ENCODE measurements at places on chromosomes 5 and 9. TPM values are rescaled to one million over a fixed set of nuclear protein-coding genes. Genes with fewer than 3 reads are reported as not detected.

The AGPAT2 gene
- 47.8 TPM for total RNA-seq

The FCN1 gene
- total RNA-seq = not detected

GRCh38 chr5:127486471-127486870, 31.0 kb upstream of the PRRC1 start:
- no peak overlapping the region for H3K4me3 ChIP-seq
- peaks cover 2% of the 10 kb centered on the region for H3K27me3 ChIP-seq
- H3K4me1 ChIP-seq = peaks cover 6% of the 10 kb centered on the region
- H3K36me3 ChIP-seq = no peaks in the 10 kb centered on the region
- DNase-seq = no peak

DNA sequence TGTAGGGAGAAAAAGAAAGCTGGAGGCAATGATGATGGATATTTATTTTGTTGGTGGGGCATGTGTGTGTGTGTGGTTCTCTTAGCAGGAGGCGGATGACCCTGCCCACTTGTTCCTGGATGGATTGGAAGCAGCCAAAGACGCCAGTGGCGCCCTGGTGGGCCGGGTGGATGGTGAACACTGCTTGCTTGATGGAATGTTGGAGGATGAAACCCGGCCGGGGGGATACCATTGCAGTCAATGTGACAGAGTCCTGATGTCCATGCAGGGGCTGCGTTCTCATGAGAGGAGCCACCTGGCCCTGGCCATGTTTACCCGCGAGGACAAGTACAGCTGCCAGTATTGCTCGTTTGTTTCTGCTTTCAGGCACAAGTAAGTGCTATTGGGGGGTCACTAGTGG, 69.2 kb downstream of the ZNF462 start:
- H3K27me3 ChIP-seq = no peaks in the 10 kb centered on the region
- H3K4me3 ChIP-seq = no peak overlapping the region

DNA sequence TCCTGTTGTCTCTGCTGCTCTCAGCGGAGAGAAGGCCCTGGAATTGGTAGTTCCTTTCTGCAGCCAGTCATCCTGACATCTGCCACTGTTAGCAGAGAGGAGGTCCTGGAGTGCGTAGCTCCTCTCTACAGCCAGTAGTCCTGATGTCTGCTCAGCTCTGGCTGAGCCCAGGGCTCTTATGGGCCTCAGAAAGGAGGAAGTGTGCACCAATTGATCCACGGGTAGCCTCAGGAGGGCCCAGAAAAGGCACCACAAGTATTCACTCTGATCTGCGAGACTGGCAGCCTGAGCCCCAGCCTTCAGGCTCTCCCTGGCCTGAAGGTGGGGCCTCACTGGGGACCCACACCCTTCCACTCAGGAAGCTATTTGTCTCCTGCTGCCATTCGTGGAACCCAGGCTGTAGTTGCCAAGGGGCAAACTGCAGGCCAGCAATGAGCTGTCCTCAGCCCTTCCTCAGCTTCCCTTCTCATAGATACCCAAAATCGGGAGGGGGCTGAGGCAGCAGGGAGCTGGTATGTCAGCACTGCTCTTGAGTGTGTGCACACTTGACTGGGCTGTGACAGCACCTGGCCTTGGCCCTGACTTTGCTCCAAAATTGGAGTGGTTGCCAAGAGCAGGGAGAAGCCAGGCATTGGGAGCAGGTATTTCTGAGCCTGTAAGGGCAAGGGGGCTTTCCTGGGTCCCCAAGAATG, 1049.5 kb upstream of the ACO1 start:
- H3K27ac ChIP-seq = no peak overlapping the region
- H3K4me3 ChIP-seq = no peak overlapping the region
- no peaks in the 10 kb centered on the region for H3K27me3 ChIP-seq
- H3K36me3 ChIP-seq = no peaks in the 10 kb centered on the region
- no peak for DNase-seq

DNA sequence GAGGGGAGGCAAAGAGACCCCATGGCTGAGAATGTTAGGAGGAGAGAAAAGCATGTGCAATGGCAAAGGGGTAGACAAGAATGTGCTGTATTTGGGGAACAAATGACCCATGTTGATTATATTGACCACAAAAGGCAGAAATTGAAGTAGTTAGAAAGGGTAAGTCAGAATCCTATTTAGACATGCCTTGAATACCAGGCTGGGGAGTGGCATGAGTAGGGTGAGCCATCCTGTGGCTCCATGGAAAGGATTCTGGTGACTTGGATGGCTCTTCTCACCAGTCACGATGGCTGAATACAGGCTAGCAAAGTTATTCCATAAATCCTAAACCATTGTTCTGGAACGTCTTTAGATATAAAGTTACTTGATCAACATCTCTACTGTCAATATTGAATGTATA, 73.4 kb upstream of the MEF2C start:
- no peaks in the 10 kb centered on the region for H3K36me3 ChIP-seq
- DNase-seq = no peak
- peaks cover 31% of the 10 kb centered on the region for H3K27me3 ChIP-seq
- peaks cover 6% of the 10 kb centered on the region for H3K4me1 ChIP-seq
- H3K4me3 ChIP-seq = no peak overlapping the region

- no peak for DNase-seq
- H3K4me3 ChIP-seq = no peak overlapping the region
- peak overlapping the region; percentile 18 for H3K27ac ChIP-seq
- H3K36me3 ChIP-seq = no peaks in the 10 kb centered on the region
- H3K27me3 ChIP-seq = no peaks in the 10 kb centered on the region
- peaks cover 25% of the 10 kb centered on the region for H3K4me1 ChIP-seq
Observed at GRCh38 chr5:139210585-139210984, 12.4 kb upstream of the SIL1 start.

DNA sequence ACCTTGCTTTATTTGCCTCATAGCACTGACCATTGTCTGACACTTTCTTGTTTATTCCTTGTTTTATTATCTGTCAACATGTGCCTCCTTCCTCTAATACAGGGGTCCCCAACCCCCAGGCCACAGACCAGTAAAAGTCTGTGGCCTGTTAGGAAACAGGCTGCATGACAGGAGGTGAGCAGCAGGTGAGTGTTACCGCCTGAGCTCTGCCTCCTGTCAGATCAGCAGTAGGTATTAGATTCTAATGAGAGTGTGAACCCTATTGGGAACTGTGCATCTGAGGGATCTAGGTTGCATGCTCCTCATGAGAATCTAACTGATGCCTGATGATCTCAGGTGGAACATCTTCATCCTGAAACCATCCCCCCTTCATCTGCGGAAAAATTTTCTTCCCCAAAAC, 228.0 kb downstream of the HINT1 start:
- no peaks in the 10 kb centered on the region for H3K36me3 ChIP-seq
- no peaks in the 10 kb centered on the region for H3K4me1 ChIP-seq
- no peaks in the 10 kb centered on the region for H3K27me3 ChIP-seq
- no peak for DNase-seq
- no peak overlapping the region for H3K27ac ChIP-seq

DNA sequence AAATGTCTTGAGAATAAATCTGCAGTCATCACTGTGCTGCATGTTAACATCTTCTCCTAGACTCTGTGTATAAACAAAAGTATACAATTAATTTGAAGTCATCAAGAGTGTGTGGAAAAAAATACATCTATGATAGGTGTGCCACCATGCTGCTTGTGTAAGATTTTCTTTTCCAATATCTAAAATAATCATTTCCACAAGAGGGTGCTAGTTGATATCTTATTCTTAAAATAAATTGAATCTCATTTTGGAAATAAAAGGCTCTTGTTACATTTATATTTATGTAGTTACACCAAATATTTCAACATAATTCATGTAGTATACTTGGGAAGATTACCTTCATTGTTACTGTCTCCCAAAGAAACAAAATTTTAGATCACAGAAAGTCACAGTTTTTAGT, 14.1 kb upstream of the MOCS2 start:
- H3K27me3 ChIP-seq = no peaks in the 10 kb centered on the region
- no peaks in the 10 kb centered on the region for H3K36me3 ChIP-seq
- DNase-seq = no peak
- no peaks in the 10 kb centered on the region for H3K4me1 ChIP-seq
- H3K4me3 ChIP-seq = no peak overlapping the region
- H3K27ac ChIP-seq = no peak overlapping the region

GRCh38 chr5:11672385-11673085, 231.7 kb downstream of the CTNND2 start:
- no peaks in the 10 kb centered on the region for H3K27me3 ChIP-seq
- H3K4me3 ChIP-seq = no peak overlapping the region
- DNase-seq = no peak
- H3K36me3 ChIP-seq = no peaks in the 10 kb centered on the region
- no peaks in the 10 kb centered on the region for H3K4me1 ChIP-seq

The PRDM9 gene
- total RNA-seq = not detected

- H3K27me3 ChIP-seq = no peaks in the 10 kb centered on the region
- H3K27ac ChIP-seq = no peak overlapping the region
- no peak overlapping the region for H3K4me3 ChIP-seq
- H3K4me1 ChIP-seq = peaks cover 5% of the 10 kb centered on the region
Observed at GRCh38 chr5:1468247-1468612, 23.0 kb upstream of the SLC6A3 start.

The SV2C gene
- total RNA-seq = 6.9 TPM

The WNT8A gene
- total RNA-seq = not detected

GRCh38 chr9:134969156-134970045, 51.7 kb upstream of the FCN1 start:
- H3K27me3 ChIP-seq = peaks cover 48% of the 10 kb centered on the region
- no peaks in the 10 kb centered on the region for H3K36me3 ChIP-seq
- peak; percentile 59 for DNase-seq
- peaks cover 11% of the 10 kb centered on the region for H3K4me1 ChIP-seq

DNA sequence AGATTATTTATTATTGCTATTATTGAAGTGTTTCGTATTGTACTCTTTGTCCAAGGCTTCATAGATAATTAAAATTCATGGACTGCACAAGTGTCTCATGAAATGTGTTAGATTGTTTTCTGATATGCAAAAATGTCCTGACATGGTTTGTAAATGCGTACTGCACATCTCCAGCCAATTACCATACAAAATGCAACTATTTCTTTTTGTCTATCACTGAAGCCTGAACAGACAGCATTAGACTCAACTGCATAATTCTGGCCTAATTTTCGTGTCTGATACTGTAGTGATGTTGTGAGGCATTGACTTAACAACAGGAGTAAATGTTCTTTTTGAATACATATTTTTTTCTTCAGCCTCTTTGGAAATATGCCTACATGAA, 498.2 kb upstream of the CD180 start:
- H3K4me1 ChIP-seq = no peaks in the 10 kb centered on the region
- no peak for DNase-seq
- H3K27me3 ChIP-seq = peaks cover 3% of the 10 kb centered on the region
- H3K27ac ChIP-seq = no peak overlapping the region
- H3K4me3 ChIP-seq = no peak overlapping the region

The ZNF483 gene
- total RNA-seq = 11.7 TPM

The PCDHA9 gene
- 2.5 TPM for total RNA-seq

The PRKACG gene
- total RNA-seq = not detected

- H3K4me3 ChIP-seq = peak overlapping the region; percentile 24
- H3K36me3 ChIP-seq = no peaks in the 10 kb centered on the region
- H3K27ac ChIP-seq = peak overlapping the region; percentile 67
Observed at GRCh38 chr5:96066386-96066719, 104.7 kb upstream of the ELL2 start.

- no peak for DNase-seq
- H3K27me3 ChIP-seq = no peaks in the 10 kb centered on the region
- H3K4me3 ChIP-seq = no peak overlapping the region
- H3K36me3 ChIP-seq = no peaks in the 10 kb centered on the region
- H3K27ac ChIP-seq = no peak overlapping the region
- H3K4me1 ChIP-seq = no peaks in the 10 kb centered on the region
Observed at GRCh38 chr5:147901599-147902039, 4.7 kb downstream of the C5orf46 start.

DNA sequence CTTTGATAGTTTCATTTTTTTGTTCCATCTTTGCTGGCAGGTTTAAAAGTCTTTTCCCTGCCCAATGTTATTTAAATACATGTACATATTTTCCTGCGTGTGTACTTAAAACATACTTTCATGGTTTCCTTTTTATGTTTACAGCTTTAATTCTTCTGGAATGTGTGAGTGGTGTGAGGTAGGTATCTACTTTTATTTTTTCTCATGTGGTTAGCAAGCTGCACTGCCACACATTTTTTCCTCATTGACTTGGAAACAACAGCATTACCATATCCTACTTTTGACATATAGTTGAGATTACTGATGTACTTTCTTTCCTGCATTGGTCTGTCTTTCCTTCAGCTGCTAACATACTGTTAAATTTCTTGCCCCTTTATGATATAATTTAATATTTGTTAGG, 51.4 kb upstream of the COL15A1 start:
- no peak overlapping the region for H3K27ac ChIP-seq
- no peaks in the 10 kb centered on the region for H3K36me3 ChIP-seq
- DNase-seq = no peak

The KCNIP1 gene
- total RNA-seq = 5.3 TPM

GRCh38 chr5:51398875-51399642, 15.8 kb downstream of the ISL1 start:
- peaks cover 92% of the 10 kb centered on the region for H3K27me3 ChIP-seq
- H3K36me3 ChIP-seq = no peaks in the 10 kb centered on the region
- peak overlapping the region; percentile 26 for H3K27ac ChIP-seq
- H3K4me3 ChIP-seq = peak overlapping the region; percentile 85
- peaks cover 12% of the 10 kb centered on the region for H3K4me1 ChIP-seq

The IFNE gene
- total RNA-seq = 0.19 TPM

DNA sequence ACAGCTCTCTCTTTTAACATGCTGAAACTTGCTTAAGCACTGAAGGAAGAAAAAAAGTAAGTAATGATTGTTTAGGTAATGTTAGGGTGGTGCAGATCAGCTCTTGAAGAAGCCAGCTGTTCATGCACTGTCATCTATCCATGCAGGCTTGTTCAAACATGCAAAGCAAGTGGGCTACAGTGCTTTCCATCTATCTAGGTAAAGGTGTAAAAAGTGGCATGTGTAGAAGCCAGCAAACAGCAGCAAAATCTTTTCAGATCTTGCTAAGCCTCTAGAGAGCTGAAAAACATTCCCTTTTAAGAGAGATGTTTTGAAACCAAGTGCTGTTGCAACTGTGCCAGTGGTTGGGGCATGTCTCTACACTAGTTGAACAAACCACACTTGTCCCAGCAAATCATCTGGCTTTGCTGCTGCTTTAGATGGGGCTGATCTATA, 214.4 kb downstream of the EFNA5 start:
- H3K36me3 ChIP-seq = peaks cover 8% of the 10 kb centered on the region
- peaks cover 44% of the 10 kb centered on the region for H3K4me1 ChIP-seq
- peak overlapping the region; percentile 68 for H3K27ac ChIP-seq

DNA sequence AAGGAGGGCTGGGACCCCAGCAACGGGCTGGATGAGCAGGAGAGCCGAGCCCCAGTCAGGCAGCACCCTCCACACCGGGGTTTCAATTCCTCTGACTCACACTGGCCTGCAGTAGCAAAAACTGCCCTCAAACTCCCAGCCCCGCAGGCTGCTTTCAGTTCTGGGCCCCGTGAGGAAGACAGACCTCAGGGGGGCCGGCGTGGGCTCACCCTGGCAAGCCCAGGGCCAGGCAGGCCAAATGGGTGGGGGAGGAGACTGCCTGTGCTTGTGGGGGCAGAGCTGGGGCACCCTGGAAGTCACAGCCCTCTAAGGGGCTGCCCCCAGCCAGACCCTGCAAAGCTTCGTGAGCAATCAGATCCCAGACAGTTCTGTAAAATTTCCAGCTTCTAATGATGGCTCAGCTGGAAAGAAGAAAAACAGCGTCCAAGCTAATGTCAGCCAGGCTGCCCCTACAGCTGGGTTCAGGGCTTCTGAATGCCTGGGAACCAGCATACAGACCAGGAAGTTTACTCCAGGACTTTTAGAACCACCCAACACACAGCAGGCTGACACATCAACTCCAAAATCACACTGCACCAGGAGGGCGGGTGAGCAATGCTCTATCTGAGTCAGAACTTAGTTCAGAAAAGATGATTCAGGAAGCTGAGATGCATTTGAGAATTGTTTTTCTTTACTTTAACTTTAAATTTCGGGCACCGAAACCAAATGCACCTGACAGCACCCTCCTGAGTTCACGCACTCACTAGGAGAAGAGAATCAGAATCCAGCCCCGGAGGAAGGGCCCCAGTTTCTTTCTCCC, 34.7 kb downstream of the LPCAT1 start:
- no peak overlapping the region for H3K4me3 ChIP-seq
- H3K4me1 ChIP-seq = no peaks in the 10 kb centered on the region
- H3K36me3 ChIP-seq = peaks cover 4% of the 10 kb centered on the region
- H3K27me3 ChIP-seq = no peaks in the 10 kb centered on the region
- no peak overlapping the region for H3K27ac ChIP-seq
